MV-4-11 (cell line): ENCODE measurements at places on chromosomes 4 and X.

GRCh38 chr4:184167576-184167975 is 50.1 kb downstream of the ENPP6 start:
- no peak for DNase-seq

GRCh38 chr4:184310171-184310567 is 92.5 kb upstream of the ENPP6 start:
- DNase-seq = no peak

- DNase-seq = no peak
Observed at GRCh38 chr4:182944484-182945213, 27.5 kb upstream of the DCTD start.

DNA sequence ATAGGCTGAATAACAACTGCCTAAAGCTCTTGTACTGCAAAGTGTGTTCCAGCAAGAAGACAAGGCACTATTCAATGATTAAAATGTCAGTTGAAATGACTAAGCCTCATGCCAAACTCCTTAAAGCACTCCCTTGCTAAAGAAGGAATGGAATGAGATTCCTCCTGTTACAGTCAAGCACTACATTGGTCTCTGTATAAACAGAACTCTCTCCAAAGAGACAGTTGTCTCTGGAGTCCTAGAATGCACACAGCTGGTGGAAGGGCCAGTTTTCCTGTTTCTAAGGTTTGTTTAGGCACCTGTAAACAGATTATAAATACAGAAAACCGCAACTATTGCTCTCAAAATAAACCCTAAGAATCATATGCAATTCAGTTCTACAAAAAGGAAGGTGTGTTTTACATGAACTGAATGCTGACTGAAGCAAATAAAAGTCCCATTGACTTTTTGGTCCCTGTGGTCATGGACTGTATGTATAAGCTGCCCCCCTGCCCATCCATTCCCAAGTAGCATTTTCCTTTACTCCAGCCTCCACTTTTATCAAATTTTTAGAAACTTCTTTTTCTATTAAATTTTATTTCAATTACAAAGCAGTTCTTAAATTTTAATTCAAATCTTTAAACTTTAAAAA is 47.0 kb downstream of the FAT1 start:
- no peak for DNase-seq

DNA sequence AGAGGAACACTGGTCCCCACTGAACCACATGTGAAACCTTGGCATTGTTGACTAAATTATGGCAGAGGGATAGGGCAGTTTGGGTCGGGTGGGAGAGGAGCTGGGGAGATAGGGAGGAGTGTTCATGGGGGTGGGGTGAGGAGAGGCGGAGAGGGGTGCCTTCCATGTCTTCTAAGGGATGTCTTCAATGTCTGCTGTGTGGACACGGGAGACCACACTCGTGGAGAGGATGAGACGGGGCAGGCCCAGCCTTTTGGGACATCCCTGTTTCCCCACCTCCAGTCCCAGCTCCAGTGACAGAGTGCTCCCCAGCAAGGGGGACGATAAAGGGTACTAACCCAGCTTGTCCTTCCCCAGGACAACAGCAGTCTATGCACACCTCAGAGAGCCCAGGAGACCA is 146.4 kb upstream of the MAMLD1 start:
- no peak for DNase-seq

DNA sequence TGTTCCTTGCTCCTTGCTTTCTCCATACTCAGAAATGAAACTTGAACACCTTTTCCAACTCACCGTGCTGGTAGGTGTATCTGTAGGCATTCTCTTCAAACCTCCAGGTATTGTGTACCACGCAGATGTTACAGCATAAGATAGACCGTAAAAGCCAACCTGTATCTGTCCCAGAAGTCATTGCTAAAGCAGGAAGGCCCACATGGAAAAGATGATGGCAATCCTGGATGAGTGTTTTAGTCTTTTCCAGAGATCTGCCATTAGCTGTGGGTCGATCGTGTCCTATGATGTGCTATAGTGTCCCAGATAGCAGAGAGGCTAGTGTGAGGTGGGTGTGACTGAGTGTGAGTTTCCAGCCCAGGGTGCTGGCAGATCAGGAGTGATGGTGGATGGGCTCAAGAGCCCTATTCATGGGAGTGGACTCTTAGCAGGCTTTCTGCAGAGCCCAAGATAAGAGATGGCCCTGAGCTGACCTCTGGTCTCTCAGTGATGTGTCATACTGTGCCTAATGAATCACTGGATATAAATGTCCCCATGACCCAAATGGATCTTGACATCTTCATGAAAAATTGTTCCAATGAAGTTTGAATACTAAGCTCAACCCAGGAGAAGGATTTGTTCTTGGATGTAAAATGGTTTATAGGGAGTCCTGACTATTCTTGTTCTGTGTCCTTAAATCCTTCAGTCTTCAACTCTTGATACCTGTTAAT is 69.1 kb upstream of the WDR1 start:
- DNase-seq = no peak

DNA sequence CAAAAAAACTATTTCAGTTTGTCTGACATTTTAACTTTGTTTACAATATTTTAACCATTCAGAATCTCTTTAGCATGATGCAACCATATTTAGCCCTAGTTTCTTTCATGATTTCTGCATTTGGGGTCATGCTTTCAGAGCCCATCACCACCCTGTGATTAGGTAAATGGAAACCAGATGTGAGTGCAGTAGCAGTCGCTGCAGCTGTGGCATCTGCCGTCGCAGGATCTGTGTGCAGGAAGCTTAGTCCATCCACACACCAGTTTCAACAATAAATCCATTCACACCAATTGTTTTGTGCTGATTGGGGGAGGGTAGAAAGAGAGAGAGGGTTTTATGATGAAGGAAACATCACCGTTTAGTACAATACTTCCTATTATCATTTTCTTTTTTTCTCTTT is 130.5 kb downstream of the CPEB2 start:
- DNase-seq = no peak

- no peak for DNase-seq
Observed at GRCh38 chr4:117889978-117890377, 144.3 kb upstream of the NDST3 start.

DNA sequence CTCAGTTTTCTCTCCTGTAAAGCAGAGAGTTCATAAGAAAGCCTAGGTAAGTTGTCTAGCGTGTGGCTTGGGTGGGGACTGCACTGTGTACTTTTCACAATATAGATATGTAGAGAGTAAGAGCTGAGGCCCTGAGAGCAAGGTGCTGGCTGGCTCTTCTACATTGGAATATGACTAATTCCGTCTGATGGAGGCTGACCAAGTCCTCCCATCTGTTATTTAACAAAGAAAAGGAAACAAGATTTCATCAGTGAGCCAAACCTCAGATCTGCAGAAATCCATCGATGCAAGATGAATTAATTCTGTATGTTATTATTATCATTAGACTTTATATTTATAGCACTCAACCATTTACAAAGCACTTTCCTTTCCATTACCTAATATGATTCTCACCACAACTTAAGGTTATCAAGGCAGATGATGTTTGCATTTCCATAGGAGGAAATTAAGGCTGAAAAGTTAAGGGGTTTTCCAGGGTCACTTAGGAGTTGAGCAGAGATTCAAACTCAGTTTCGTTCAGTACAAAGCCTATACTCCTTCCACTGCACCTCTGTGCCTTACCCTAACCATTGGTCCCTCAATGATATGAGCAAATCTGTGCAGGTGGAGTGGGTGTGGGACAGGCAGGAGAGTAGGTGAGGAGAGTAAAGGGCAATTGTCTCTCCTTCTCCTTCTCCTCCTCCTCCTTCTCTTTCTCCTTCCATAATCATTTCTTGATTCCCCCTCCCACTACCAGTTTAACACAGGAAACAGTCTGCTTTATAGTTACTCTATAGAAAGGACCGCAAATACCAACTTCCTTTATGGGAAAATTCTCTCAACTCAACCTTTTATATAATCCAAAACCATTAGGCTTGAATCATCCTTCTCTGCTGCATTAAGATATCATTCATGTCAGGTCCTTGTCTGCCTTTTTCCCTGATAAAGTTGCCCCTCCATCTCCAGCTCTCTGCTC is 27.6 kb upstream of the SRD5A3 start:
- DNase-seq = no peak

DNA sequence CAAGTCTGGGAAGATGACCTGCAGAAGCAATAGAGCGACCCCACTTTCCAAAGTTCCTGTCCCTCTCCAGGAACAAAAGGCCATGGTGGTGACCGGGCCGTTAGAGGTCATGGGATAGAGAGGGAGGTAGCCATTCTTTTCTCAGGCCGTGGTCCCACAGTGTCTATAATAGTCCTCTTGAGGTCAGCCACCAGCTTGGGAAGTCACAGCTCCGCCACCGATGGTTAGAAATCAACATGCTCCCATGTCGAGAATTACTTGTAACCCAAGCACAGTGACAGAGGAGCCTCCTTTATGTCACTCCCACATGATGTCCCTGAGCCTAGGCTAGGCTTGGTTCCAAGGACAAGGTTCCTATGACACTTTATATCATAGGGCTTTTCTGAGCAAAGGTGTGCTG is 48.3 kb upstream of the CBR4 start:
- DNase-seq = no peak

DNA sequence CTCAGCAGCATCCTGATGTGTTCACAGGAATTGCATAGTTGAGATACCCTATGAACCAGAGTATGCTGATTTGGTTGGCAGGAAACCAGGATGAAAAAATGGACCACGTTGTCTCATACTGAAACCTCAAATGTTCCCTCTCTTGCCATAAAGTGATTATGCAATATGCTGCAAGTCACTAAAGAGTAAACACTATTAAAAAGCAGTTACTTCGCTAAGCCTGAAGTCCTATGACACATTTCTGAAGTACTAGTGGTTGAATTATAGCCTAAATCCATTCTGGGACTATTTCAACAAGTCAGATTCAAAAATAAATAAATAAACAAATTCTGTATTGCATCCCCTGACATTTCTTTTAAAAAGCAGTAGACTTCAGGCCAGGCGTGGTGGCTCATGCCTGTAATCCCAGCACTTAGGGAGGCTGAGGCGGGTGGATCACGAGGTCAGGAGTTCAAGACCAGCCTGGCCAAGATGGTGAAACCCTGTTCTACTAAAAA is 106.0 kb upstream of the NAP1L5 start:
- DNase-seq = peak; percentile 94

DNA sequence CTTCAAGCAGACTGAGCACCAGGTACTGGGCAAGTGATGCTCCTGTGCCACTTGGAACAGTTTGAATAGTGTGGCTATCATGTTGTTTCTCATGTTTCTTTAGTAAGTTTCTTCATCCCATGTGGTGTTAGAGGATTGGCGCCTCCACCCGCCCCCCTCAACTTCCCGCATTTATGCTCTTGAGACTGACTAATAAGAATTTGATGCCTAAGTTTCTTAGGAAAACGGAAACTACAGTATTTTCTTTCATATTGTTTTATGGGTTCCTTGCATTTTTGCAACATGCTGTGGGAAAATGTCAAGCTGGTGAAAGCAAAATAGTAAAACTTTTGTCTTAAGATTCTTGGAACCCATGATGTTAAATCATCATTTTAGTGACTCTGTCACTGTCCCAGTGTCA is 101.2 kb upstream of the SLC4A4 start:
- DNase-seq = no peak

GRCh38 chr4:7781993-7782392 is 157.7 kb downstream of the AFAP1 start:
- no peak for DNase-seq
